Daoy (cell line): ENCODE measurements at places on chromosomes 2 and 18. TPM values are rescaled to one million over a fixed set of nuclear protein-coding genes. Genes with fewer than 3 reads are reported as not detected.

OSGEPL1 gene
- total RNA-seq = 5.1 and 7.1 TPM in 2 replicates

PAIP2B gene
- 2.5 and 3.1 TPM in 2 replicates for total RNA-seq

AQP12B gene
- total RNA-seq = not detected in 2 replicates

DNA sequence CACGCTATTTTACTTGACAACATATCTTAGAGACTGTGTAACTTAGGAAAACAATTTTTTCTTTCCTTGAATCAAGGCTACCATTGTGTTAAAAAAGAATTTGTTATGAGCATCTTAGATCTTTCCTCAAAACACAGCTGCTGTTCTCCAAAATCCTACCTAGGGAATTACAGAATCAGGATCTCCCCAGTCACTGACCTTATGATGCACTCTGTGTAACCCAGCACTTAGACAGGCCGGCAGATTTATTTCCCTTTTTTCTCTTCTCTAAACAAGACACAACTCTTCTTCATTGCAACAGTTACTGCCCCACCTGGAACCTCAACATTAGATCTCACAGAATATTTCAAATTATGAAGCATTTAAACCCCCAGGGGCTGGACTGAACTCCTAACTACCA is 13.5 kb upstream of the C2orf15 start:
- DNase-seq = no peak
